Aorta (tissue), 5 donors: ENCODE measurements at places on chromosomes 4 and X. TPM values are rescaled to one million over a fixed set of nuclear protein-coding genes. Genes with fewer than 3 reads are reported as not detected.

DNA sequence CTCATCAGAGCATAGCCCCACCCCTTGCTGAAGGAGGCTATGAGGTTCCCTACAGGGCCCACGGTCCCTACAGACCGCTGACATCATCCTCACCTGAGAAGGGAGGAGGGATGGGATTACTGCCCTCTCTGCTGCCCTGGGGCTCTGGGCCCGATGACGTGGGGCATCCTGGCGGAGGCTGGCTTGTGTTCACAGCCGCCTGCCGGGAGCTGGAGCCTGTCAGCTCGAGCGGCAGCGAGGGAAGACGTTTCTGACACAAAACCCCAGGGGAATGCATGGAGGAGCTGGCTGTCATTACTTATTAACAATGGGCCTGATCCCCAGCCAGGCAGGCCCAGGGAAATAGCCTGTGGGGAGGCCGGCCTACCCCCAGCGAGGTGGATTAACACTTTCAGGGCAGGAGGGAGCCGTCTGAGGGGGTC is 106.6 kb upstream of the ATP6AP2 start:
- DNase-seq: no peak

- DNase-seq: no peak
Observed at GRCh38 chr4:129950217-129950616, 854.3 kb downstream of the C4orf33 start.

The LARP7 gene
- total RNA-seq: 38.6 TPM

GRCh38 chr4:82780170-82780751 is 18.3 kb downstream of the SCD5 start:
- DNase-seq: no peak
